Right cardiac atrium (tissue), 5 donors: ENCODE measurements at places on chromosomes 7 and 10. TPM values are rescaled to one million over a fixed set of nuclear protein-coding genes. Genes with fewer than 3 reads are reported as not detected.

CADPS2 gene
- polyA plus RNA-seq, result 11.5 TPM

DNA sequence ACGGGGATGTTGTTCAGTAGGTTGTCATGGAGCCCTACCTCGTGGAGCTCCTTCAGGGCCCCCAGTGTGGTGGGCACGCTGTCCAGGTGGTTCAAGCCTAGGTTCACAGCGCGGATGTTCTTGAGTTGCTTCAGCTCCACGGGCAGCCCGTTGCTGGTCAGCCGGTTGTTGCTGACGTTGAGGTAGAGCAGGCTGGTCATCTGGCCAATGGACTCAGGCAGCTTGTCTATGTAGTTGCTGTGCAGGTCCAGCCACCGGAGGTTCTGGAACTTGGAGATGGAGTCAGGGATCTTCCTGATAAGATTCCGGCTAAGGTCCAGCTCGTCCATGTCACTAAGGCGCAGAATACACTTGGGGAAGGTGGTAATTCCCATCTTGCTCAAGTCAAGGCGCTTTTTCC lies 26.0 kb downstream of the LRRC18 start:
- DNase-seq, result no peak

GRCh38 chr10:76111986-76112825 lies 680.8 kb downstream of the LRMDA start:
- DNase-seq, result no peak

SRI gene
- polyA plus RNA-seq, result 62.1 TPM

CYCS gene
- 708 TPM for polyA plus RNA-seq

POU6F2 gene
- 0.86 TPM for polyA plus RNA-seq
